ENCODE measurements at places on chromosomes 4 and X.

GRCh38 chr4:121785479-121785878, 15.6 kb upstream of the EXOSC9 start:
- DNase-seq, result no peak

DNA sequence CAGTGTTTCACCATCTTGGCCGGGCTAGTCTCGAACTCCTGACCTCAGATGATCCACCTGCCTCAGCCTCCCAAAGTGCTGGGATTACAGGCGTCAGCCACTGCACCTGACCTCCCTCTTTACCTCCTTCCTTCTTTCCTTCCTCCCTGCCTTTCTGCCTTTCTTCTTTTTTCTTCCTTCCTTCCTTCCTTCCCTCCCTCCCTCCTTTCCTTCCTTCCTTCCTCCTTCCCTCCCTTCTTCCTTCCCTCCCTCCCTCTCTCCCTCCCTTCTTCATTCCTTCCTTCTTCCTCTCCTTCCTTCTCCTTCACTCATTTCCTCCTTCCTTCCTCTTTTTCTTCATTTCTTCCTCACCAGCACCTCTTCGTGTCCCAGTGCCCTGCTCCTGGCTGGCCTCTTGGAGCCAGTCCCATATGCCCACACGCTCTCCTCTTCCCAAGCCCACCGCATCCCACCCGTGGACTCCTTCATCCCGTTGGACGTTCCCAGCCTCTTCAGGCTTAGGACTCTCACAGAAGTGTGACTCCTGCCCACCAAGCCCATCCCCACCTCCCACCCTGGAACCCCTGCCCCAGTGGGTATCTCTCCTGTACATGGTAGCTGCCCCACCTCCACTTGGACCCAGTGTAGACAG, 22.6 kb downstream of the CSF2RA start:
- DNase-seq, result no peak

GRCh38 chr4:70315928-70316327, 18.9 kb upstream of the CABS1 start:
- DNase-seq, result no peak

GRCh38 chr4:85084371-85085094, 118.0 kb upstream of the WDFY3 start:
- DNase-seq, result no peak

- DNase-seq, result no peak
These were observed 54.3 kb downstream of the CHRDL1 start for GRCh38 chrX:110741213-110741796.

DNA sequence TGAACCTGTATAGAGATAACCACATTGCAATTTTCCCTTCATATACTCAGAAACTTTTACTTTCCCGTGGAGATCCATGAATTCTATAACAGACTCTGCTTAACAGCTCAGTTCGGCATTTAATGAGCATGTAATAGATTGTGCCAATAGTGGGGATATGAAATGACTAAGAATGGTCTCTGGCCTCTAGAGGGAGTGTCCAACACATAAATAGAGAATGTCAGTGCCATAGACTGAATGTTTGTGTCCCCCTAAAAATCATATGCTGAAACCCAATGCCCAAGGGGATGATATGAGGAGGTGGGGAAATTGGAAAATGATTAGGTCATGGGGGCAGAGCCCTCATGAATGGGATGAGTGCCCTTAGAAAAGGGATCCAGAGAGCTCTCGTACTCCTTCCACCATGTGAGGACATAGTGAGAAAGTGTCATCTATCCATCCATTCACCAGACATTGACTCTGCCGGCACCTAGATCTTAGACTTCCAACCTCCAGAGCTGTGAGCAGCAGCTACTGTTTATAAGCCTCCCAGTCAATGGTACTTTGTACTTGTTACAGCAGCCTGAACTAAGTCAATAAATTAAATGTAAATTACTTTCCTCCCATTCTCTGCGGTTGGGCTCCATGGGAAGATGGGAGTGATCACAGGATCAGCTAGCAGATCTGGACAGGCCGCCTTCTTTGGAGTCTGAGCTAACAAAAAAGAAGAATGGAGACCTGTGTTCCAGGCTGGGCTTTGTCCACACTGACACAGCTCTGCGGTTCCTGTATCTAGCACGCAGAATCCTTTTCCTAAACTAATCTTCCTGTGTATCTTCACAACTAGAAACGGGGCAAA, 28.1 kb upstream of the HPSE start:
- DNase-seq, result no peak

DNA sequence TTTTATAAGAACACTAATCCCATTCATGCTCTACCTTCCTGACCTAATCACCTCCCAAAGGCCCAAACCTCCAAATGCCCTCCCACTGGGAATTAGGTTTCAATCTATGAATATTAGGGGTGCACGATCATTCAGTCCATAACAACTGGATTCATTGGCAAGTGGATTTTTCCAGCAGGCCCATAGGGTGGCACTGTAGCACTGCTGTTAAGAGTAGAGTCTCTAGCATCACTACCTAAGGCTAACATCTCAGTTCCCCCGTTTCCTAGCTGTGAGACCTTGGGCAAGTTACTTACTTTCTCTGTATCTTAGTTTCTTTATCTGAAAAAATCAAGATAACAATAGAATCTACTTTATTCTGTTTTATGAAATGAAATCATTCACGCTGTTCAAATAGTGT, 315.8 kb downstream of the STIM2 start:
- DNase-seq, result no peak

DNA sequence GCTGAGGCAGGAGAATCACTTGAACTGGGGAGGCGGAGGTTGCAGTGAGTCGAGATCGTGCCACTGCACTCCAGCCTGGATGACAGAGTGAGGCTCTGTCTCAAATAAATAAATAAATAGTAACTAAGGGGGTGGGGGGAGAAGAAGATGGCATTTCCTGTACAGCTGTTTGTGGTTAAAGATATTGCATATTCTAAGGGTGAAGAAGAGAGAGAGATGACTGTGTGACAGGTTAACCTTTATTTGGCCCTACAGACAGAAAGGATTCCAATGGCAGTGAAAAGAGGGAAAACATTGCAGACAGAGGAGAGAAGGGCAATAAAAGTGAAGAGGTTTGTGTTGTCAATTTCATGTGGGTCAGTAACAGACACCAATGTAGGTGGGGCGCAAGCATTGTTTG, 9.4 kb downstream of the TASL start:
- DNase-seq, result no peak

DNA sequence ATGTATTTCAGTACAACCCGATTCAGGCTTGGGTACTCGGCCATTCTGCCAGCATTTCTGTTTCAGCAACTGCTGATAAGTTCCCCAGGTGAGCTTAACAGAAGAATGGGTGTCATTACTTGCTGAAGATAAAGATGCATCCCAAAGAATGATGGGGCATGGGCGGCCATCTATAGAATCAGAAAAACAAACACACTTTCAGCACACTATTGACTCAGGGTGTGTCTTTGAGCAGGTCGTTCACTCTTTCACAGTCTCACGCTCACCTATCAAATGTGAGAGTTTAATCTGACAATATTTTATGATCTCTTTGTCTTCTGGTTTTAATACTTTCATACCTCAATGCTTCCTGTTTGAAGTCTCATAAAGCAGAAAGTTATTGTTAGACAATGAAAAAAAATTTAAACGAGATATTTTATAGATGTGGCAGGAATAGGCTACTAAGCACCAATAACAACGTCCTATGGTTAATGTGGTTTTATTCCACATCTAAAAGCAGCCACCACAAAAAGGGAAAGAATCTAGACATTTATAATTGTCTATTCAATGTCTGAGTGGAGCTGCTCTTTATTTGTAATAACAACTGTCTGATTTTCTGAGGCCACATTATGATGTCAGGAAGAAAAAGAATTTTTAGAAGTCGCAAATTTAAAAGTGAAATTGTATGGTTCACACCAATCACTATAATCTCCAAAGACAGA, 17.0 kb downstream of the GASK1B start:
- no peak for DNase-seq

- no peak for DNase-seq
These were observed 143.0 kb upstream of the PLAC1 start for GRCh38 chrX:134801267-134801666.

DNA sequence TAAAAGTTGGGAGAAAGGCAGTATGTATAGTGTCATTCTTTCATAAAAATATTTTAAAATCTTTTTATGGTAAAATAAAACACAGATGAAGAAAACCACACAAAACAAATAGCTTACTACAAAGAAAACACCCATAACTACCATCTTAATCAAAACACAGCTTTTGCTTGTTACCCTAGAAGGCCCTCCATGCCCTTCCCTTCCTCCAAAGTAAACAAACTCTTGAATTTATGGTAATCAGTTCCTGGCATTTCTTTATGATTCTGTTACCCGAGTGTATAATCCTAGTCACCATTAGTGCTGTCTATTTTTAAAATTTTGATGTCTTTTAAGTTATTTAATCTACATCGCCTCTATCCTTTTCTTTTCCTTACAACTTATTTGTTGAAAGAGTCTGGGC, 170.9 kb downstream of the APBB2 start:
- DNase-seq, result no peak

- DNase-seq, result no peak
These were observed 92.0 kb upstream of the TEX13D start for GRCh38 chrX:124240422-124240821.

DNA sequence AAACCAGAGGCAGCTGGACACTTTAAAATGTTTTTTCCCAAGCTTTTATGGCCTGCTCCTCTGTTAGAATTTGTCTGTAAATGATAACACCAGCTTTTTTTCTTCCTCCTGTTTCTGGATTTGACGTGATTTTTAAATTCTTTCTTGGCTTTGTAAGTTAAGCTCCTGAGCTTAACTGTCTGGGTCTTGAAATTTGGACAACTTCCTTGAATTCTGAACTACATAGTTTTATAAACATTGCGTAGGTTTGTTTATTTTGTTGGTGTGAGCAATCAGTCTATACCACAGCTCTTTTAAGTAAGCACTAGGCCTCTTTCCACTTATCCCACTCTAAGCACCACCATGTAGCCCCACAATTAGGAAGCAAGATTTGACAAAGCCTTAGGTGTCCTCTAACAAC, 144.4 kb upstream of the GUCY1A1 start:
- DNase-seq, result no peak

DNA sequence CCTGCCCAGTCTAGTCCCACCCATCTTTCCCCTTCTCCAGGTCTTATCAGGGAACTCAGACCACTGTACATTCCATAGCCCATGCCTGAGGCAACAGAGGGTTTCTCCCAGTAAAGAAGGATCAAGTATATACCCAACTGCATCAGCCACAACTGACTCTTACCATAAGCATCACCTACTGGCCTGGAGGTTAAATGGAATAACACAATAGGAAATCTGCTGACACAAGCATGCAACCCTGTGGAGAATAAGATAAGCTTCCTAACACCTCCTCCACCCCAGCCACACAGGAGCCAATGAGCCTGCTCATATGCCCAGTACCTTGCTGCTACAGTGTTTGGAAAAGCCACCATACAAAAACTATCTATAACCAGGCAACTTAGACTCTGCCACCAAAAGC, 34.6 kb upstream of the PLK4 start:
- no peak for DNase-seq

GRCh38 chr4:185504098-185505047, 30.9 kb downstream of the PDLIM3 start:
- DNase-seq, result no peak

DNA sequence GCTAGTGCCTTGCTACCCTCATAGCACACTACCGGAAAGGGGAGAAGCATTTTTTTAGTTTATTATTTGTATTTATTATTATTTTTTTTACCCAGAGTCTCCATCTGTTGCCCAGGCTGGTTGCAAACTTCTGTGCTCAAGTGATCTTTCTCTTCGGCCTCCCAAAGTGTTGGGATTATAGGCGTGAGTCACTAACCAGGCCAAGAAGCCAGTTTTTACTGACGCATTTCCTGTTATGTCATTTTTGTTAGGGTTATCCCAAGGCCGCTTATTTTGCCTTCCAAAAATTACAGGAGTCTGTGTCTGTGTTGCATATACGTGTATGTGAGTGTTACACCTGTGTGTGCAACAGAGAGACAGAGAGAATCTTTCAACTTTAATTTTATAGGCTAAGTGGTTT, 404.5 kb downstream of the GBA3 start:
- DNase-seq, result no peak

GRCh38 chrX:68915778-68916177, 87.0 kb downstream of the EFNB1 start:
- no peak for DNase-seq

DNA sequence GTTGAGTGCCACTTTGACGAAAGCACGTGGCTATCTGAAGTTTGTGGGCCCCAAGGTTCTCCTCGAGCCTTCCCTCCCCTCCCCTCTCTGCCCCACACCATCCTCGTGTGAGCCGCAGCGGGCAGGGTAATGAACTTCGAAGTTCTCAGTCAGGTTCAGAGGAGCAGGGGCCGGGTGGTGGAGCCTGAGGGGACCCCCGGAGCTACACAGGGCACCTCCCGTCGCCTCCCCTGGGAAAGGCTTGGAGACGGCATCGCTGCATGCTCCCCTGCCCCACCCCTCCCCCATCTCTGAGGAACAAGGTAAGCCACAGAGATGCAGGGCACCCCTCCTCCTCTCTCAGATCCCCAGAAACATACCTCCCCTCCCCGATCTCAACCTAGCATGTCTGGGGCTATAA, 2.8 kb upstream of the NKX1-1 start:
- DNase-seq, result no peak

DNA sequence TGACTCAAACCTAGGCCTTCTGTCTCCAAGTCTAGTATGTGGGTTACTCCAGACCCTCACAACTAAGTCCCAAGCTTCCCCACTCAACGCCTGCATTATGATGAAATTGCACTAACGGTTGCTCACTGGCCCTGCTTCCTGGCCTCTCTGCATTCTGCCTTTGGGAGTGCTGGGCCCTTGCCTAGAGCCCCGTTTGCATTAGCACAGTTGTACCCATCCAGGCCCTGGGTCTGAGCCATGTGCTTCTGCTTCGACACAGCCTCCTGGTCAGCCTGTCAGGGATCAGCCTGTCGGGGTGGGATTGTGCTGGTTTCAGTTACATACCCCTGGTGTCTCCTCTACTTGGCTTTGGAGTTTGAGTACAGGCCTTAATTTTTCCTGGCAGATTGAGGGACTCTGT, 58.4 kb downstream of the DCUN1D4 start:
- no peak for DNase-seq

- no peak for DNase-seq
These were observed 400.0 kb upstream of the LCORL start for GRCh38 chr4:18421519-18421918.

- no peak for DNase-seq
These were observed 633.5 kb downstream of the RAPGEF2 start for GRCh38 chr4:159736411-159736810.

Measured in D721Med (cell line).